ENCODE measurements at places on chromosomes 5 and 9.

- DNase-seq = no peak
Measured at GRCh38 chr5:76050134-76050533, 33.0 kb upstream of the SV2C start.

DNA sequence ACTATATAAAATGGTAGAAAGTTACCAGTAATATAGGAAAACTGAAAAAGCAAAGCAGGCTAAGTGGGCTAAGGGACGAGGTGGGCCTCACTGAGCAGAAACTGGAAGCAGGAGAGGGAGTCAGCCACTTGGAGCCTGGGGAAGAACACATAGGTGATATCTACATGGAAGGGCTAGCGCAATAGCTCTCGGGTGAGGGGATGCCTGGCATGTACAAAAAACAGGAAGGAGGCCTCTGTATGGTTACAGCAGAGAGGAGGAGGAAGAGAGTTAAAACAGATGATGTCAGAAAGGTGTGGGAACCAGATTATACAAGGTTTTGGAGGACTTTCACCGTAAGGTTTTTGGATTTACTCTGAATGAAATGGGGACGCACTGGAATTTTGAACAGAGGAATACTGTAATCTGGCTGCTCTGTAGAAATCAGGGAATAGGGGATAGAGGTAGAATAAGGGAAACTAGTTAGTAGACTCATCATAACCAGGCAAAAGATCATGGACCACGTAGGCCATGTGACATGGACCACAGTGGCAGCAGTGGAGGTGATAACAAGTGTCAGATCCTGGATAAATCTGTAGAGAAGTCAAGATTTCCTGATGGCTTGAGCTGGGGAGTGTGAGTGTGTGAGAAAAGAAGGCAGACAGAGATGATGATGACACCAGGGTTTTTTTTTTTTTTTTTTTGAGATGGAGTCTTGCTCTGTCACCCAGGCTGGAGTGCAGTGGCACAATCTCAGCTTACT is 52.5 kb downstream of the FNBP1 start:
- DNase-seq = no peak

- no peak for DNase-seq
Measured at GRCh38 chr5:154568589-154568988, 90.6 kb upstream of the HAND1 start.

DNA sequence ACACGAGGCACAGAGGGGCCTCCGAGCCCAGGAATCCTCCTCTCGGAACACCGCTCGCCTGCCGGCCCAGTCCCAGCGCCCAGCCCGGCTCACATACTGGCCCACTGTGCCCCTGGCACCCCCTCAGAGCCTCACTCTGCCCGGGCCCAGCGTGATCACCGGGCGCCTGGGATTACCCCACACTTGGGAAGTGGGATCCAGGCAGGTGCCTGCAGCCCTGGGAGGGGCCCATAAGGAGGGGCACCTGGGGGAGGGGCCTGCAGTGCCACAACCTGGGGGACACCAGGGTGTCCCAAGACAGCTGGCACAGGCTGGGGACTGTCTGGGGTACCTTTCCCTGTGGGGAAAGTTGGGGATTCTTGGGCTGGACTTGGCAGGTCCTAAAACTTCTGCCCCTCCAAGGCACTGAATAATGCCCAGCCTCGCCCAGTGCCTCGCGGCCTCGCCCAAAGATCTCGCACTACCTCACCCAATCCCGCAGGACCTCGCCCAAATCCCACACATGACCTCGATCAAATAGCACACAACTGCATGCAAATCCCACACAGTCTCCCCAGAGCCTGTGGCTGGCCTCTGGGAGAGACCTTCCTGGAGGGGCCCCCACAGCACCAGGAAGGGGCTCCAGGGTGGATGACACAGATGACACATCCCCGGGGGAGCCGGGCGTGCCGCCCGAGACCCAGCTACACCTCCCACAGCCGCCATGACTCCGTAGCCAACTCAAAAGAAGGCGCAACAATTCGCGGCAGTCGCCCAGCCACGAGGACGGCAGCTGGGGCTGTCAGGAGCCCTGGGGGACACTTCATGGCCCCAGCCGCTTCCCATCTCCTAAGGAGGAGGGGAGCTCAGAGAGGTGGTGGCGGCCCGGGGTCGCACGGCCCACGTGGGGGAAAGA is 13.7 kb downstream of the NOTCH1 start:
- no peak for DNase-seq

GRCh38 chr5:139079225-139079990 is 118.8 kb downstream of the SIL1 start:
- DNase-seq = no peak

DNA sequence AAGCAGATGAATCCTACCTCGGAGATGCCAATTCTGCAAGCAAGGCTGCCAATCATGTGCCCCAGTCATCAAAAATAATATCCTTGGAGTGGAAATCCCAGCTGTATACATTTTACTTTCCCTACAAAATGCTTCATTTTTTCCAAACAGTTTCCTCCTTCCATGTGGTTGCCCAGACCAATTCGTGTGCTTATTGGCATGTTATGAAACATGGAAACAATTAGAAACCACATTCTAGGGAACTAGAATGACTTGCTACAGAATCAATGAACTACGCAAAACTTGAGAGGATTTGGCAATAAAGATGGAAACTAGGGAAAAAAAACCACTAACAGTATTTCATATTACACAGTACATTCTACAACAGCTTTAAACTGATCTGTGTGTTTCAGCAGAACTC is 584.5 kb upstream of the DMAC1 start:
- DNase-seq = peak; percentile 77

DNA sequence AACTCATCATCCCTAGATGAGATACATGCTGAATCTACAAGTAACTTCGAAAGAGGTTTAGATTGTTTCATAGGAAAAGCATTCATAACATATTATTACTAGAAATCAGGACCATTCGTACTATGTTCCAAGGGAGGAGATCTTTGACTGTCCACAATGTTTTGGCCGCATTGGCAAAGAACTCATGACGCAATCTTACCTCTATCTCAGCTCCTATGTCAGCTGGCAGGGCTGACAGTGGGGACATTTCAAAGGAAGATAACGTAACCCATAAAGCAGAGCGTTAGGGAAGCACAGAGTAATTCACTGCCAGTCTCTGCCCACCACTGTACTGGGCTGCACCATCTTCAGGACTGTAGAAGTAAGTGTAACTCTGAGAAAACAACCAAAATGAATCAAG is 69.7 kb downstream of the EFNA5 start:
- no peak for DNase-seq

DNA sequence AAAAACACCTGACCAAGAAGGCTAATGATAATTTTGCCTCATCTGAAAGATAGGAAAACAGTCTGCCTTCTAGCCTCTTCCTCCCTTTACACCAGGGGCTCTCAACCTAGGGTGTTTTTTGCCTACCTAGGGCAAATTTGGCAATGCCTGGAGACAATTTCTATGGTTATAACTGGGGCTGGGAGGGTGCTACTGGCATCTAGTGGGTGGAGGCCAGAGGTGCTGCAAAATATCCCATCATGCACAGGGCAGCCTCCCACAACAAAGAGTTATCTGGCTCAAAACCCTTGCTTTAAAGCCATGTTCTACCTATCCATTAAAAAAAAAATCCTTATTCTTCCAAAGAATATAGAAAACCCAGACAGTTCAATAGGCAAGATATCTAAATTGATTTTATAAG is 45.0 kb upstream of the NR3C1 start:
- no peak for DNase-seq

DNA sequence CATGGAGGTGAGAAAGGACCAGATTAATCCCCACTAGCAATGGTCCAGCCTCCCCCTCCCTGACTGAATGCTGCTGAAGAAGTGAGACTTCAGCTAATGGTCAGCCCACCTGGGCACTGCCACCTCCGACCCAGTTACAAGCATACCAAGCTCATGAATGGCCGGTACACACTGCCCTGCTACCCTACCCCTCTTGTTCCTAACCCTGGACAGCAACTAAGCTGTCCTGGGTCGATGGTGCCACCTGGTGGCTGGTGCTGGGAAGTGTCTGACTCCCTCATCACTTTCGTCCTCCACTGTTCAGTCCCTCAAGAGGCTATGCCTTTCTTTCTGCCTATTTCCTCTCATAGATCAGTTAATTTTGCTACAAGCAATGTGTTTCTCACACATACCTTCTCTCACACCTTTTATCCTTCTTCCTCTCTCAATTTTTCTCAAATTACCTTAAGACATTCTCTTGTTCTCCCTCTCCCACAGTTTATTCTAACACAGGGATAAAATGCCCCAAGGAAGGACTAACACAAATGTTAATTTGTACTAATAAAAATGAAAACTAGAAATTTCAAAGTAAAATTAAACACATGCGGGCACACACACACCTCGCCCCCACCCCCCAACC is 42.4 kb downstream of the PAX5 start:
- peak; percentile 31 for DNase-seq

DNA sequence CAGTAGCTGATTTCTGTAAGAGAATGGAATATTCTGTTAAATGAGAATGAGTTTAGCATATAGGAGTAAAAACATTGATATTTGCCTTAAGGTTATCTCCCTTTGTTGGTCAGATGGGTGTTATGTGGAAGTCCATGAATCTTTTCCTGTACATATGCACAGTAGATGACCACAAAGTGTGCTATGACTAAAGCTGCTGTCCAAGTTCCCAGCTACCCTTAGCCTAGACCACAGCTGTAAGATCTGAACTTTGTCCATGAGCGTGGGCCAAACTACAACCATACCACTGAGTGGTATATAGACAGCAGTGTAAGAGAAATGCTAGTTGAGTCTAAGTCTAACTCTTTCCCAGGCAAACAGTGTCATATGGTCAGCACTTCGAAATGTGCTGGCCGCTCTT is 48.8 kb downstream of the CD180 start:
- DNase-seq = peak; percentile 70

GRCh38 chr5:7606840-7607465 is 211.0 kb downstream of the ADCY2 start:
- no peak for DNase-seq
